Tibial artery (tissue), 4 donors: ENCODE measurements at places on chromosomes 6 and 20.

DNA sequence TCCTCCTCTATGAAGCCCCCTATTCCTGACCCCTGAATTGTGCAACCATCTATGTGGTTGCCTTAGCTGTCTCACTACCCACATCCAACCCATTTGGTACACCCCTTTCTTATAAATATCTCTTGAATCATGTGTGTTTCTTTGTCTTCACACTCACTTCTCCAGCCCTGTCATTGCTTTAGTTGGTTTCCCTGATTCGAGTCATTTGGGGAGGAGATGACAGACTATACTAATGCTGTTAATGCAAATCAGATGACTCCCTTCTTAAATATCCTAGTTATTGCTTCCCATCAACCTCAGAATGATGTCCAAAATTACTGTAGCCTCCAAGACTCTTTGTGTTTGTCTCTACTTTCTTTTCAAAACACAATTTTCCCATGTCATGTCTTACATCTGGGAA is 23.0 kb downstream of the SLC35D3 start:
- no peaks in the 10 kb centered on the region for H3K4me1 ChIP-seq
- DNase-seq, result no peak
- H3K27me3 ChIP-seq, result peaks cover 7% of the 10 kb centered on the region
- H3K27ac ChIP-seq, result no peak overlapping the region
- no peaks in the 10 kb centered on the region for H3K36me3 ChIP-seq

GRCh38 chr20:33531885-33532284 is 42.0 kb downstream of the CBFA2T2 start:
- H3K27me3 ChIP-seq, result no peaks in the 10 kb centered on the region
- no peak for DNase-seq
- H3K27ac ChIP-seq, result peak overlapping the region; percentile 42
- H3K4me1 ChIP-seq, result peaks cover 24% of the 10 kb centered on the region
- H3K4me3 ChIP-seq, result no peak overlapping the region

- H3K4me3 ChIP-seq, result no peak overlapping the region
- H3K27me3 ChIP-seq, result no peaks in the 10 kb centered on the region
- no peaks in the 10 kb centered on the region for H3K36me3 ChIP-seq
- H3K27ac ChIP-seq, result no peak overlapping the region
- DNase-seq, result no peak
Measured at GRCh38 chr6:1584996-1585668, 24.6 kb upstream of the FOXC1 start.

GRCh38 chr6:168737481-168737880 is 296.5 kb downstream of the SMOC2 start:
- no peak overlapping the region for H3K4me3 ChIP-seq
- no peaks in the 10 kb centered on the region for H3K4me1 ChIP-seq
- no peak for DNase-seq
- no peaks in the 10 kb centered on the region for H3K36me3 ChIP-seq
- no peak overlapping the region for H3K27ac ChIP-seq
- no peaks in the 10 kb centered on the region for H3K27me3 ChIP-seq

- H3K36me3 ChIP-seq, result no peaks in the 10 kb centered on the region
- peaks cover 11% of the 10 kb centered on the region for H3K4me1 ChIP-seq
- no peak for DNase-seq
- H3K27ac ChIP-seq, result no peak overlapping the region
- no peaks in the 10 kb centered on the region for H3K27me3 ChIP-seq
- H3K4me3 ChIP-seq, result no peak overlapping the region
Measured at GRCh38 chr6:157089258-157089657, 234.1 kb downstream of the TMEM242 start.

- H3K27me3 ChIP-seq, result no peaks in the 10 kb centered on the region
- no peak overlapping the region for H3K4me3 ChIP-seq
- H3K27ac ChIP-seq, result no peak overlapping the region
- no peaks in the 10 kb centered on the region for H3K4me1 ChIP-seq
- DNase-seq, result no peak
Measured at GRCh38 chr6:27441001-27441400, 31.9 kb downstream of the ZNF184 start.

GRCh38 chr20:5845681-5846615 is 95.7 kb downstream of the SHLD1 start:
- H3K36me3 ChIP-seq, result no peaks in the 10 kb centered on the region
- H3K4me3 ChIP-seq, result no peak overlapping the region
- H3K27ac ChIP-seq, result no peak overlapping the region
- H3K27me3 ChIP-seq, result no peaks in the 10 kb centered on the region
- H3K4me1 ChIP-seq, result no peaks in the 10 kb centered on the region
- DNase-seq, result no peak

DNA sequence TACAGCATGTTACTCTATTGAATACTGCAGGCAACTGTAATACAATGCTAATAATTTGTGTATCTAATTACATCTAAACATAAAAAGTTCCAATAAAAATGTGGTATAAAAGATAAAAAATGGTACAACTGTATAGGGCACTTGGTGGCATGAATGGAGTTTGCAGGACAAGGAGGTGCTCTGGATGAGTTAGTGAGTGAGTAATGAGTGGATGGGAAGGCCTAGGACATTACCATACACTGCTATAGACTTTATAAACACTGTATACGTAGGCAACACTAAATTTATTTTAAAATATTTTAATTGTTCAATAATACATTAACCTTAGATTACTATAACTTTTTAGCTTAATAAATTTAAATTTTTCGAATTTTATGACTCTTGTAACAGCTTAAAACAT is 579.6 kb upstream of the MAN1A1 start:
- no peak for DNase-seq
- H3K27me3 ChIP-seq, result no peaks in the 10 kb centered on the region
- no peaks in the 10 kb centered on the region for H3K4me1 ChIP-seq

DNA sequence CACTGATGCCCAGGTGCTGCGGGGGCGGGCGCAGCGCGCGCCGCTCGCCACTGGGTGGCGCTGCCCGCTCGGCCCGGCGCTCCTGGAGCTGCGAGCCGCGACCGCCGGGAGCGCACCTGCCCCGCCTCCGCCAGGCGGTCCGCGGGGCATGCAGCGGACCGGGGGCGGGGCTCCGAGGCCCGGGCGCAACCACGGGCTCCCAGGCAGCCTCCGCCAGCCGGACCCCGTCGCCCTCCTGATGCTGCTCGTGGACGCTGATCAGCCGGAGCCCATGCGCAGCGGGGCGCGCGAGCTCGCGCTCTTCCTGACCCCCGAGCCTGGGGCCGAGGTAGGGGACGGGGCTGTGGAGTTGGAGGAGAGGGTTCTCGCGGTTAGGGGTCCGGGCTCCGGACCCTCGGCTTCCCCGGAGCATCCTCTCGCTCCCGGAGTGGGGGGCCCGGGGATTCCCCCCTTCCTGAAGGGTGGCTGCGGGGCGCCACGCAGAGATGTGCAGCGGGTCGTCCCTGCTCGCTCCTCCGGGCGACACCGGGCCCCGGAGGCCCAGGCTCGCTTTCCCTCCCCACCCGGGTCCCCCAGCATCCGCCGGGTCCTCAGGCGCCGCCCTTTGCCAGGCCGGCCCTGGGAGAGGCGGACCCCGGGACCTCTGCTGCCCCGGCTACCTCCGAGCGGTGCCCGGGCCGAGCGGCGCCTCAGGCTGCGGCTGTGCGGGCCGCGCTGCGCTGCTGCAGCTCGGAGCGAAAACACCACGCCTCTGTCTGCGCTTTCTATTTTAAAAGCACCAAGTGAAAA is at the start of gene BCAS4:
Gene BCAS4, plus strand, starts transcription at position 216 of the 789 bp plus-strand sequence. Its CDS starts 23 bp downstream, at position 239.
- H3K4me1 ChIP-seq, result no peaks in the 10 kb centered on the region
- H3K27ac ChIP-seq, result peak within 1 kb of the TSS; percentile 79
- peak within 1 kb of the TSS; percentile 76 for H3K4me3 ChIP-seq
- H3K27me3 ChIP-seq, result no peaks in the 10 kb centered on the region

DNA sequence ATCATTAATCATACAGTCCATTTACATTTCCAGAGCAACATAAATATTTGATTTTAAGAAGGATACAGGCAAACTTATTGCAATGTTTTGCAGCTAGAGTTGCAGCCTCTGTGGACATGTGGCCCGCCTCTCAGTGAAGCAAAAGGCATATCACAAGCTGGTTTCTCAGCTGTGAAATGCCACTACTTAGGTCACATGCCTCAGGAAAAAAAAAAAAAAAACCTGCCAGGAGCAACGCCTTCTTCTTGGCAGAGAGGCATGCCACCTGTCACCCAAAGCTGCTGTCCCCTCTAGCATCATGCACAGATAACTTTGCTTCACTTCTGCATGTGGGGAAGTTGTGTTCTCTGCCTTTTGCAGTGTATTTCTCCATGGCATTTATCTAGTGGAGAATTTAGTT is 18.5 kb downstream of the GRM1 start:
- H3K27me3 ChIP-seq, result no peaks in the 10 kb centered on the region
- H3K27ac ChIP-seq, result no peak overlapping the region
- no peaks in the 10 kb centered on the region for H3K36me3 ChIP-seq
- DNase-seq, result no peak

DNA sequence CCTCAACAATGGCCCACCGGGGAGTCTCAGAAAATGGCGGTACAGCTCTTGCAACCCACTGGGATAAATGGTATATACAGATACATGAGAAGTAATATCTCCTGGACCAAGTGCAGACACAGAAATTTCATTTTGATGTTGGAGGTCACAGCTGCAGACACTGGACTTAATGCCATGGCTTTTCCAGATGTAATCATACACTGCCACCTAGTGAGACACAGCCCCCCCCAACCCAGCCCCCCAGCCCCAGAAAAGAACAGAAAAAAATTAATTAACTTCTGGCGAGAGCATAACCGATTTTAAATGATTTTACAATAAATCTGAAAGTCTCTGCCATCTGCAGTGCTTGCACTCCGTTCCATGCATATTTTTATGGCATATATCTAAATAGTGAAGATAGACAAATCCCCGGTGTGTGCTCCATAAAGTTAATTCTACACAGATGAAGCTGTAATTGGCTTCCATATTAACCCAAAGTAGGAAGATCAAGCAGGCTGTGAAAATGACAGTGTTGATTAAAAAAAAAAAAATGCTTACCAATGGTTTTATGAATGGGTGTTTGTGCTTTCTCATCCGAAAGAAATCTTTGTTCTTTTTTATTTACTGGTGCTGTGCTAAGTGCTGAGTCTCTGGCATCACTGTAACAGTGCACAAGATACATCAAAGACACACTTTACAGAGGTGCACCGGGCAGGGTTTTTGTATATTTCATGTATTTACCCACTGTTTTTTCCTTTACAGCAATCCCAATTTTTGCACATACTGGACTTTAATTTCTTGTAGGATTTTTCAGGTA is 804.1 kb downstream of the TFAP2A start:
- no peaks in the 10 kb centered on the region for H3K27me3 ChIP-seq
- no peak overlapping the region for H3K27ac ChIP-seq
- H3K4me3 ChIP-seq, result no peak overlapping the region
- no peaks in the 10 kb centered on the region for H3K4me1 ChIP-seq

- no peaks in the 10 kb centered on the region for H3K4me1 ChIP-seq
- no peak overlapping the region for H3K27ac ChIP-seq
- H3K36me3 ChIP-seq, result no peaks in the 10 kb centered on the region
- no peak overlapping the region for H3K4me3 ChIP-seq
- no peaks in the 10 kb centered on the region for H3K27me3 ChIP-seq
Measured at GRCh38 chr20:39885975-39886649, 802.9 kb downstream of the MAFB start.

DNA sequence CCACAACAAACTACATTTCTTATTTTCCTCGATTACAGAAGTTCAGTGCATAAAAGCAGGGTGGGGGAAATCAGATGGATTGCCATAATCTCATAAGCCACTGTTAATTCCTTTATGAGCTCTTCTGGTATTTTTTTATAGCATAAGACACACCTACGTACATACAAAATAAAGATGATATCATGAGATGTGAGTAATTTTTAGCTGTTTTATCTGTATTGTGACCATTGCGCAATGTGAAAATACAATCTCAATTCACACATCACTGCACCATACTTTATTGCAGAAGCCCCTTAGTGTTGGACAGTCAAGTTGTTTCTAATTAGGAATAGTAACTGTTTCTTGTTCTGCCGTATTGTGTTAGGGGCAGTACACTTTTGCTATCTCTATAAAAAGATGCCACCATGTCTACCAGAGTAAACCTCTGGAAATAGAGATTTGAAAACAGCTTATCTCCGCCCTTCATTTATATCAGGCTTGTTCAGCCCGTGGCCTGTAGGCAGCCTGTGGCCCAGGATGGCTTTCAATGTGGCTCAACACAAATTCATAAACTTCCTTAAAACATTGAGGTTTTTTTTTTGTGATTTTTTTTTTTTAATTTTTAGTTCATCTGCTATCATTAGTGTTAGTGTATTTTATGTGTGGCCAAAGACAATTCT is 90.4 kb downstream of the FARS2 start:
- no peaks in the 10 kb centered on the region for H3K4me1 ChIP-seq
- no peaks in the 10 kb centered on the region for H3K27me3 ChIP-seq
- H3K36me3 ChIP-seq, result no peaks in the 10 kb centered on the region
- DNase-seq, result no peak
- H3K27ac ChIP-seq, result no peak overlapping the region

- no peaks in the 10 kb centered on the region for H3K27me3 ChIP-seq
- no peaks in the 10 kb centered on the region for H3K36me3 ChIP-seq
- no peak for DNase-seq
- H3K4me3 ChIP-seq, result no peak overlapping the region
Measured at GRCh38 chr6:169071394-169071793, 182.3 kb downstream of the THBS2 start.

- no peak overlapping the region for H3K27ac ChIP-seq
- H3K4me1 ChIP-seq, result no peaks in the 10 kb centered on the region
- H3K36me3 ChIP-seq, result no peaks in the 10 kb centered on the region
- peaks cover 74% of the 10 kb centered on the region for H3K27me3 ChIP-seq
- no peak for DNase-seq
- no peak overlapping the region for H3K4me3 ChIP-seq
Measured at GRCh38 chr6:34093854-34094430, 51.9 kb downstream of the GRM4 start.

DNA sequence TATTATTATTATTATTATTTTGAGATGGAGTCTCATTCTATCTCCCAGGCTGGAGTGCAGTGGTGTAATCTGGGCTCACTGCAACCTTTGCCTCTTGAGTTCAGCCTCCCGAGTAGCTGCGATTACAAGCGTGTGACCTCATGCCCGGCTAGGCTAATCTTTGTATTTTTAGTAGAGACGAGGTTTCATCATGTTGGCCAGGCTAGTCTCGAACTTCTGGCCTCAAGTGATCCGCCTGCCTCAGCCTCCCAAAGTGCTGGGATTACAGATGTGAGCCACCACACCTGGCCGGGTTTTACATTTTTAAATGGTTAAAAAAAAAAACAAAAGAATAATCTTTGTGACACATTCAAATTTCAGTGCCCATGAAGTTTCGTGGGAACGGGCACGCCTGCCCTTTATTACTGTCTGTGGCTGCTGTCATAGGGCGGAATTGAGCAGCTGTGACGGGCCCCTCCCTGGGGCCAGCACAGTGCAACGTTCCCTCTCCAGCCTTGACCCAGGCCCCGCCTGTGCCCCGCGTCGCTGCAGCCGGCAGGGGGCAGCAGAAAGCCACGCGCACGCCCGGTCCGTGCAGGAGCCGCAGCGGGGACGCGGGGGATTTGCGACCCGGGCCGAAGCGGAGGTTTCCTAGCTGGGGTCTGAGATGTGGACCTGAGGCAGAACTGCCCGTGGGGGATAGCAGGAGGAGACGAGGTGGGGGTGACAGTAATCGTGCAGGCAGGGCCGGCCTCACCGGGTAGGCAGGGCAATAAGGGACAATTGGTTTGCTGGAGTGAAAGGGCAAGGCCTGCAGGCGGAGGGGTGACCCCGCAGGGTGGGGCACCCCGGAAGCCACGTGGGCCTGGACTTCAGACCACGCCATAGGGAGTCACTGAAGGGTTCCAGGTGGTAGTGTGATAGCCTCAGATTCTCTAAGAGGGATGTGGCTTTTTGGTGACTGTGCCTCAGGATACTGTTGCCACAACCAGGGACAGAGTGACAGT is 54.3 kb downstream of the SYTL3 start:
- H3K36me3 ChIP-seq, result no peaks in the 10 kb centered on the region
- no peaks in the 10 kb centered on the region for H3K27me3 ChIP-seq
- peak; percentile 69 for DNase-seq
- H3K4me3 ChIP-seq, result peak overlapping the region; percentile 48
